GM23338 (cell line): ENCODE measurements at places on chromosomes 11 and 22.

DNA sequence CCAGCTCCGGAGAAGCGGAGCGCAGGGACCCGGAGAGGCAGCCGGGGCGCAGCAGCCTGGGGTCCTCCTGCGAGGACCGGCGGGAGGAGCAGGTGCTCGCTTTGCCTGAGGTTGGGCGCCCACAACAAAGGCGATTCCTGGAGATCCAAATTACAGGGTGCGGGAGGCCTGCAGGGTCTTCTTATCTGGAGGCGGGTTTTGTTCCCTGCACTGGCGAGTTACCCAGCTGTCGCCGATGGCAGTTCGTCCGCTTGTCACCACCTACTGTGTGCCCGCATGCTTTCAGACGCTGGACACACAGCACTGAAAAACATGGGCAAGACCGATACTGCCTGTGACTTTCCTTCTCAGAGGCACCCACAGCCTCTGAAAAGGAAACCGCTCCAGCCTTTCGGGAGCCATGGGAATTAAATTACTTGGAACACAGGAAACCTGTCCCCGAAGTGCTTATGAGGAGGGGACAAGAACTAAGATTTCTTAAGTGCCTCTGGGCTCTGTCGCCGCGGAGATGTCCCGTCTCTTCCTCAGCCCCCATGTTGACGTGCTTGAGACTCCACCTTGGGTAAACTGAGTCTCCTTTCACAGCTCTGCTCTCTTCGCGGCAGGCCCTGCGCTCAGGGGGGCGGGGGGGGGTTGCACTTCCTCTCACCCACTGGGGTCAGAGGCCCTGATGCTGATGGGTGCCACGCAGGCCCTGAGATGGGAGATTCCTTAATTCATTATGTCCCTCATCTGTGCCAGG lies 1.3 kb upstream of the ZFTA start:
- H3K36me3 ChIP-seq, result no peaks in the 10 kb centered on the region
- peaks cover 32% of the 10 kb centered on the region for H3K4me1 ChIP-seq
- peak overlapping the region; percentile 75 for H3K4me3 ChIP-seq
- H3K27ac ChIP-seq, result no peak overlapping the region
- H3K27me3 ChIP-seq, result peaks cover 36% of the 10 kb centered on the region
- peak; percentile 58 for DNase-seq

DNA sequence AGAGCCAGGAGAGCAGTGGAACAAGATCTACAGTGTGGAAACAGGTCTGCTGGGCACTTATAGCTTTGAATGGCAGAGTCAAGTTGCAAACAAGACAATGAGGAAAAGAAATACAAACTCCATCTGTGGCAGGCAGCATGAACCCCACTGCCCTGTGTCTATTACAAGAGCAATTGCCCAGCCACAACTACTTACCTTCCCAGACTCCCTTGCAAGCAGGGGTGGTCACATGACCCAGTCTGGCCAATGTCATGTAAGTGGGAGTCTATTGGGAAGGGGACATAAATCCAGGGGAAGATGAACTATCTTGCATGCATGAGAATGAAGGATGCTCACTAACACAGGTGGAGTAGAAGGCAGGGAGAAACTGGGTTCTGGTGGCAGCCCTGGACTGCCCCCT lies 44.1 kb upstream of the RFPL3 start:
- no peak overlapping the region for H3K27ac ChIP-seq
- no peak overlapping the region for H3K4me3 ChIP-seq
- H3K36me3 ChIP-seq, result no peaks in the 10 kb centered on the region
- no peak for DNase-seq
- H3K4me1 ChIP-seq, result no peaks in the 10 kb centered on the region

- no peaks in the 10 kb centered on the region for H3K4me1 ChIP-seq
- H3K4me3 ChIP-seq, result no peak overlapping the region
- H3K27me3 ChIP-seq, result no peaks in the 10 kb centered on the region
- peaks cover 4% of the 10 kb centered on the region; the same call in 1 of the 2 replicates for H3K36me3 ChIP-seq
- no peak overlapping the region for H3K27ac ChIP-seq
Measured at GRCh38 chr22:47596176-47596690, 833.8 kb downstream of the TBC1D22A start.

DNA sequence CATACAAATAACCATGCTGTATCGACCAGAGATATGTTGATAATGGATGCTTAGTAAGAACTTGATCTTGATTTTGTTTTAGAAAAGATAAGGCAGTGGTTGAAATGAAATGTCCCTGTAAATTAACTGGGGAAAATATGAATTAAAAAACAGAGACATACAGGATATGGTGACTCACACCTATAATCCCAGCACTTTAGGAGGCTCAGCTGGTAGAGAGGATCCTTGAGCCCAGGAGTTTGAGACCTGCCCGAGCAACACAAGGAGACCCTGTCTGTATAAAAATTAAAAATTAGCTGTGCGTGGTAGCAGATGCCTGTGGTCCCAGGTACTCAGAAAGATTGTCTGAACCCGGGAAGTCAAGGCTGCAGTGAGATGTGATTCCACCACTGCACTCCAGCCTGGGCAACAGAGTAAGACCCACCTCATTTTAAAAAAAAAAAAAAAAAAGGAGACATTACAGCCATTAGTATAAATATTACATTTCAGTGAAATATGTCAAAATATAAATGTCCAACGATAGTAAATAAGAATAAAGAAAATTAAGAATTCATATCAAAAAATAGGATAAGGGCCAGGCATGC lies 4.6 kb downstream of the PICALM start:
- H3K4me1 ChIP-seq, result peaks cover 62% of the 10 kb centered on the region
- no peaks in the 10 kb centered on the region for H3K27me3 ChIP-seq
- no peak overlapping the region for H3K4me3 ChIP-seq
- H3K27ac ChIP-seq, result no peak overlapping the region
- H3K36me3 ChIP-seq, result no peaks in the 10 kb centered on the region
- DNase-seq, result no peak

DNA sequence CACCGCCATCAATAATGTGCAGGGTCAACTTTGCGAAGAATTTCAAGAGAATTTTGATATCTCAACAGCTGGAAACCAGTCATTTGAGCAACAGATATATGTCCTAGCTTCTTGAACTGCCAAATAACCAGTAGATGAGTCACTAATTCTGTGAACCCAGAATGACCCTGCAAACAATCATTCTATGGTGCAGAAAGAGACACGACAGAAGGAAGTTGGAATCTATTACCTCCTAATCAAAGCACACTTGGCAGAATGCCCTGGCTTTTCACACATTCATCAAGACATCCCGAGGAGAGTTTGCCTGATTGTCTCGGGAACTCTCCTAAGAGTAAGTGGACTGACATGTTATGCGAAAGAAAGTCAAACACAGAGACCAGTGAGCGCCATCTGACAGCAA lies 621.1 kb downstream of the OPCML start:
- H3K27ac ChIP-seq, result no peak overlapping the region
- H3K27me3 ChIP-seq, result no peaks in the 10 kb centered on the region
- H3K4me1 ChIP-seq, result peaks cover 10% of the 10 kb centered on the region; the same call in 1 of the 2 replicates
- DNase-seq, result no peak
- no peak overlapping the region for H3K4me3 ChIP-seq

DNA sequence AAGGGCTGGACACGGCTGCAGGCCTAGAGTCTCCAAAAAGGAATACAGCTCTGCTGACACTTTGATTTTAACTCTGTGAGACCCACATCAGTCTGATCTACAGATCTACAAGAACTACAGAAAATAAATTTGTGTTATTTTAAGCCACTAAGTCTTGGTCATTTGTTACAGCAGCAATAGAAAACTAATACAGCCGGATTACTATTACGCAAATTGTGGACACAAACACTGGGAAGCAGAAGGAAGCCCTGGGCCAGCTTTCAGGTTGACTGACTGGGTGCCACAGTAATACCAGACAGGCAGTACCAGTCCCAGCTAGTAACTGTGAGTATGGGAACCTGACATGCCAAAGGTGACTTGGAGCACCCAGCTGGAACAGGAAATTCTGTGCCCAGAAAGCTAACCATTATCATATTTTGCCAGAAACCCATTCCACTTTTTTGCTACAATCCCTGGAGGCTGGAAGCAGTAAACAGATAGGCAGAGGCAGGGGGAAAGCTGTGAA lies 13.4 kb downstream of the SLC25A17 start:
- no peak for DNase-seq
- H3K4me1 ChIP-seq, result no peaks in the 10 kb centered on the region
- H3K27me3 ChIP-seq, result no peaks in the 10 kb centered on the region
- H3K4me3 ChIP-seq, result no peak overlapping the region

DNA sequence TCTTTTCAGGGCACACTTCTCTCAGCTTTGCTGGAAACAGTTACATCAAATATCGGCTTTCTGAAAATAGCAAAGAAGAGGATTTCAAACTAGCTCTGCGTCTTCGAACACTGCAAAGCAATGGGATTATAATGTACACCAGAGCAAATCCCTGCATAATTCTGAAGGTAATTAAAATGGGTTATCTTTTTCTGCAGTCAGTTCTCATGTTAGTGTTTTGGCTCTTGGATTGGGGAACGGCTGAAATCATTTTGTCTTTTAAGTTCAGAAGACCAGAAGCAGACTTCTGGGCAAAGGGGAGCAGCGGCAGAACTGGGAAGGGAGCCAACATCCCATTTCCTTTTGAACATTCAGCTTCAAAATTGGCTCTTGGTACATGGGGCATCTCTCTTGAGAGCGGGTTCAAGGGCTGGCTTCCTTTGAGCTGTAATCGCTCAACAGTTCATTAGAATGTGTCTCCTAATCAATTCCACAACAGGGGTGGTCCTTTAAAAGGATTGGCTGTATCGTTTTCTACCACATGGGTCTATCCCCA lies 110.2 kb upstream of the MTNR1B start:
- H3K4me1 ChIP-seq, result no peaks in the 10 kb centered on the region
- H3K4me3 ChIP-seq, result no peak overlapping the region
- no peak overlapping the region for H3K27ac ChIP-seq
- no peak for DNase-seq

GRCh38 chr11:94649964-94650623 lies 82.9 kb downstream of the PIWIL4 start:
- no peaks in the 10 kb centered on the region for H3K27me3 ChIP-seq
- H3K27ac ChIP-seq, result peak overlapping the region; percentile 93
- peaks cover 37% of the 10 kb centered on the region for H3K4me1 ChIP-seq
- peaks cover 12% of the 10 kb centered on the region; the same call in 1 of the 2 replicates for H3K36me3 ChIP-seq
